Activated CD8-positive, alpha-beta memory T cell treated with anti-CD3 and anti-CD28 coated beads for 4 hours (primary cell): ENCODE measurements at places on chromosomes 2 and 18.

GRCh38 chr2:42110641-42111322 lies 58.4 kb upstream of the EML4 start:
- no peak for DNase-seq

- no peak for DNase-seq
Measured at GRCh38 chr2:120299561-120299960, 46.4 kb upstream of the INHBB start.

GRCh38 chr2:84735389-84735788 lies 145.5 kb downstream of the TRABD2A start:
- DNase-seq, result no peak

- DNase-seq, result no peak
Measured at GRCh38 chr2:132547090-132547687, 122.8 kb downstream of the LYPD1 start.

- DNase-seq, result no peak
Measured at GRCh38 chr2:156279446-156280150, 52.9 kb downstream of the NR4A2 start.

DNA sequence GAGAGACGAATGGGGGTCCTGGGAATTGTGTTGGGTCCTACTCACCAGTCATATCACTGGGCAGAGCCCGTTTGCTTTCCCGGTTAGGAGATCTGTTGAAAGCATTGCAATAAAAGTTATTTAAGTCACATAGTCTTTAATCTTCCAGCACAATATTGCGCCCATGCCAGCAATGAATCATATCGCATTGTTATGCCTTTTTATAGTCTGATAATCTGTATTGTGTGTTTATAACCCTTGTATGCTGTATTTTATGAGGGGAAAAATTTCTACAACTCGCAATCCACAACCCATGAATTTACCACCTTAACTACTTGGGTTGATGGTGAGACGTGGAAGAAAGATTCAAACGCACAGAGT lies 211.9 kb upstream of the SMIM21 start:
- DNase-seq, result no peak
